ENCODE measurements at places on chromosomes 1 and 21.

DNA sequence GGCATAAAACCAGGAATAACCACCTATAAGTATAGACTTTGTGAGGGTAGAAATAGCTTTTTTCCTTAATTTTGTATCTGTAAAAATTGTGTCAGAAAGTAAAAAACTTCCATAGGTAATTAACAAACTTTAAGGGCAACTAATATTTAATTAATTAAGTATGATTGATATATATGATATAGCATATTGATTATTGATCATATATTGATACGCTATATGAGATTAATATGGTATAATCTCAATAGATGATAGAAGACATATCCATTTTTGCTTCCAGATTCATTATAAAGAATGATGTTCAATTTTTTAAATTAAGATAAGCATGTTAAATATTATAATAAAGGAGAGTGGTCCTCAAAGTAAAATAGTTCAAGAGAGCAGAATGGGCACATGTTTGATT, 99.3 kb upstream of the VAV3 start:
- H3K27me3 ChIP-seq: no peaks in the 10 kb centered on the region
- no peak overlapping the region for H3K27ac ChIP-seq
- no peak for DNase-seq

DNA sequence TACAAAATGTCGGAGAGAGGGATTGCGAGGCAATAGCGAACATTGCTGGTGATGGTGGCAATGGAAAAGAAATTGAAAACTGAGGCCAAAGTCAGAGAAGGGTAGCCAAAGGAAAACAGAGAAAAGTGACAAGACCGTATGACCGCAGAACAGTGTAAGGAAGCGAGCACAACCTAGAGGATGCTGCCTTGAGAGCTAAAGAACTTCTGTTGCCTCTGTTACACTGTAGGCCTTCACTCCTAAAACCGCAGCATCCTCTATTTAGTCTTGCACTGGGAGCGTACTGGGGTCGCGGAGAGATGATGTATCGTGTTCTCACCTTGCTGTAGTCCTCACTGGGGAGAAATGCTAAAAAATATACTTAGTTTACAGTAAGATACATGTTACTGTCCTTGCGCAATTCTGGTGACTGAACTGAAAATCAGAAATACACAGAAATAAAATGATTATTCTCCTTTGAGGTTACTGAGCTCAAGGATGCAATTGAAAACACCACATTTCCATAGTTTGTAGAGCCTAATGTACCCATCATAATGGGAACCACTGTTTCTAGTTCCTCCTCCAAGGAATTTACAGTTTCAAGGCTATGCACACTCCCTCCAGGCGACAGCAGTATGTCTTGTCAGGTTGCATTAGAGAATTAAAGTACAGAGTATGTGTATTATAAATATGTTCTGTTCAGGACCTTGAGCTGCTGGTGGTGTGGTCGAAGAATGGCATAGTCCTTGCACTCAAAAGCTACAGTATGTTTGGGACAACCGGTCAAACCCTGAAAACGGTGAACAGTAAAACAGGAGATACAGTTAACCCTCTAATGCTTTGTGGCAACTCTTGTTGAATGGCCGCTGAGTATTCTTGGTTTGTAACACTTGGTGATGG, 1.3 kb downstream of the NEK7 start:
- no peaks in the 10 kb centered on the region for H3K36me3 ChIP-seq
- no peak for DNase-seq
- peak overlapping the region; percentile 93 for H3K4me3 ChIP-seq
- no peaks in the 10 kb centered on the region for H3K27me3 ChIP-seq
- H3K4me1 ChIP-seq: peaks cover 29% of the 10 kb centered on the region

- peaks cover 14% of the 10 kb centered on the region for H3K36me3 ChIP-seq
- H3K4me1 ChIP-seq: peaks cover 20% of the 10 kb centered on the region
- H3K27ac ChIP-seq: no peak overlapping the region
- H3K27me3 ChIP-seq: no peaks in the 10 kb centered on the region
- no peak for DNase-seq
Measured at GRCh38 chr1:44783697-44784093, 4.3 kb downstream of the BEST4 start.

DNA sequence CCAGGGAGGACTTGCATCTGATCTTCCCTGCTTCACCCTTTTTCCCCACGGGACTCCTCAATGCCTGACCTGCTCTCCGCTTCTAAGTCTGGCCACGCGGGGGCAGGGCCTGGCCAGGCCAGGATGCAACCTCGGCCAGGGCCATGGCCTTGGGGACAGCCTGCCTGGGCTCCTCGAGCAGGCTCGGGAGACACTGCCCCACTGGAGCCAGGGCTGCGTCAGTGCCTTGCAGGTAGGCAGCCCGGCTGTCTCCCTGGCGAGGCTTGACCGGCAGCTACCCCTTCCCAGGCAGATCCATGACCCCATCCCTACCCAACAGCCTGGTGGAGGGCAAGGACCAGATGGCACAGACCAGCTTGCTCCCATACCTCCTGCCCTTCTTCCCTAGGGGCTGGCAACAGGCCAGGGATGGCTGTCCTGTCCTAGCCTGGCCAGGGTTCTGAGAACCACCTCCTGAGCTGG, 2.7 kb upstream of the PRDM16 start:
- no peaks in the 10 kb centered on the region for H3K4me1 ChIP-seq
- no peaks in the 10 kb centered on the region for H3K27me3 ChIP-seq
- no peak overlapping the region for H3K27ac ChIP-seq

DNA sequence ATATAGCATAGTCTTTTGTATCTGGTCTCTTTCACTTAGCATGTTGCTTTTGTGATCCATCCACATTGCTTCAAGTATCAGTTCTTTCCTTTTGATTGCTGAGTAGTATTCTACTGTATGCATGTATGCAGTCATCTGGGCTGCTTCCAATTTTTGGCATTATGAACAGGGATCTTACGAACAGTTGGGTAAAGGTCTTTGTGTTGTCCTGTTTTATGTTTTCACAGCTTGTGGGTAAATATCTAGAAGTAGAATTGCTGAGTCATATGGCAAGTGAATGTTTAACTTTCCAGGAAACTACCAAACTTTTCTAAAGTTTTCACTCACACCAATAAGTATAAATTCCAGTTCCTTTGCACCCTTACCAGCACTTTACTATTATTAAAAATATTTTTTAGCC, 60.9 kb downstream of the LHX4 start:
- peak overlapping the region; percentile 58 for H3K27ac ChIP-seq
- no peak for DNase-seq
- H3K4me3 ChIP-seq: no peak overlapping the region
- no peaks in the 10 kb centered on the region for H3K36me3 ChIP-seq

- no peaks in the 10 kb centered on the region for H3K27me3 ChIP-seq
- DNase-seq: no peak
- H3K4me3 ChIP-seq: no peak overlapping the region
- no peaks in the 10 kb centered on the region for H3K4me1 ChIP-seq
- H3K27ac ChIP-seq: no peak overlapping the region
- no peaks in the 10 kb centered on the region for H3K36me3 ChIP-seq
Measured at GRCh38 chr1:167529829-167530474, 11.6 kb upstream of the CD247 start.

GRCh38 chr1:22341791-22342605, 109.7 kb upstream of the ZBTB40 start:
- no peaks in the 10 kb centered on the region for H3K27me3 ChIP-seq
- H3K4me3 ChIP-seq: no peak overlapping the region
- no peaks in the 10 kb centered on the region for H3K36me3 ChIP-seq

- H3K4me1 ChIP-seq: no peaks in the 10 kb centered on the region
- no peaks in the 10 kb centered on the region for H3K27me3 ChIP-seq
- H3K36me3 ChIP-seq: no peaks in the 10 kb centered on the region
- peak; percentile 100 for DNase-seq
- H3K4me3 ChIP-seq: peak within 1 kb of the TSS; percentile 64
Measured at GRCh38 chr1:110963691-110964454, at the start of gene LRIF1. TSS of gene LRIF1 (minus strand) at chr1:110963922. CDS start at chr1:110963688, 234 bp downstream.

- H3K36me3 ChIP-seq: no peaks in the 10 kb centered on the region
- H3K4me1 ChIP-seq: no peaks in the 10 kb centered on the region
Measured at GRCh38 chr1:30449428-30450147, 273.8 kb downstream of the MATN1 start.

DNA sequence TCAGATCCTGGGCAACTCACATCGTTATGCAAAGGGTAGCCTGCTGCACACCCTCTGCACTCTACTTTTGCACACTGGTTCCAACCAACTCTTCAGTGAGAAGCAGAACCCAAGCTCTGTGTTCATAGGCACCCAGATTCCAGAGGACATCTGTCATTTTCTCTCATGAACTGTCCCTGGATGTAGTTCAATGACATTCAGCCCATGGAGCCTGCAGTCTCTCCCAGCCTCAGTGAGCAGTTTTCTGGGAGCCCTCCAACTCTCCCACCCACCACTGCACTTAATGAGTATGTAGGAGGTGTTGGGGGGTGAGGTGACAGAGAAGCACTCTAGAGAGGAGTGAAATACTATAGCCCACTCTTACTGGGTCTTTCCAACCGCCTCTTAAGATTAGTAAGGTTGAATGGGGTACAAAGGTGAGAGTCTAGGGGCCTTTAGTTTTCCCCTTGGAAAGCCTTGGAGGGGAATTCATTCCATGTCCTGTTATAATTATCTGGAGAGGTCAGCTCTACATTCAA, 58.1 kb upstream of the APOBEC4 start:
- H3K36me3 ChIP-seq: no peaks in the 10 kb centered on the region
- no peak overlapping the region for H3K27ac ChIP-seq
- DNase-seq: no peak
- no peak overlapping the region for H3K4me3 ChIP-seq
- no peaks in the 10 kb centered on the region for H3K4me1 ChIP-seq

GRCh38 chr1:37146071-37146470, 111.8 kb upstream of the GRIK3 start:
- no peaks in the 10 kb centered on the region for H3K36me3 ChIP-seq
- H3K27ac ChIP-seq: no peak overlapping the region
- no peaks in the 10 kb centered on the region for H3K27me3 ChIP-seq
- H3K4me1 ChIP-seq: no peaks in the 10 kb centered on the region
- DNase-seq: no peak

DNA sequence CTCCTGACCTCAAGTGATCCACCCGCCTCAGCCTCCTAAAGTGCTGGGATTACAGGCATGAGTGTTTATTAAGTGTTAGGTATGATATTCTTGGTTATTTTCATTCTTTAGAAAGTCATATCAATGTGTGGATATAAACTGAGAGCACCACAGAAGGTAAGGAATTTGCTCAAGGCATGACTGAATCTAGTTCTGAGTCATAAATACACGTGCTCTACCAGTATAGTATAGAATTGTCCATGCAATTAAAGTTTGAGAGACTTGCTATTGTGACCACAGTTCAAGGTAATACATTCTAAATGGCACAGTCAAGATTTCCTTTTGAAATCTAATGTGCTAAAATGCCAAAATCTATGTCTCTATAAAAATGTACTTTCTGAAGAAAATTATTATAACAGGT, 401.1 kb upstream of the CHRM3 start:
- H3K36me3 ChIP-seq: no peaks in the 10 kb centered on the region
- H3K4me1 ChIP-seq: no peaks in the 10 kb centered on the region
- no peak overlapping the region for H3K4me3 ChIP-seq
- DNase-seq: no peak

- H3K27me3 ChIP-seq: no peaks in the 10 kb centered on the region
- H3K4me1 ChIP-seq: no peaks in the 10 kb centered on the region
- no peak overlapping the region for H3K27ac ChIP-seq
- no peak for DNase-seq
- H3K36me3 ChIP-seq: no peaks in the 10 kb centered on the region
Measured at GRCh38 chr1:71014178-71014579, 33.4 kb downstream of the PTGER3 start.

GRCh38 chr1:44613941-44614340, 60.3 kb downstream of the TMEM53 start:
- no peak for DNase-seq
- no peaks in the 10 kb centered on the region for H3K4me1 ChIP-seq
- H3K27me3 ChIP-seq: no peaks in the 10 kb centered on the region
- no peak overlapping the region for H3K4me3 ChIP-seq
- H3K27ac ChIP-seq: no peak overlapping the region

GRCh38 chr1:172630056-172630818, 28.7 kb upstream of the FASLG start:
- DNase-seq: no peak
- no peak overlapping the region for H3K4me3 ChIP-seq
- no peaks in the 10 kb centered on the region for H3K4me1 ChIP-seq
- H3K27ac ChIP-seq: no peak overlapping the region
- no peaks in the 10 kb centered on the region for H3K27me3 ChIP-seq

DNA sequence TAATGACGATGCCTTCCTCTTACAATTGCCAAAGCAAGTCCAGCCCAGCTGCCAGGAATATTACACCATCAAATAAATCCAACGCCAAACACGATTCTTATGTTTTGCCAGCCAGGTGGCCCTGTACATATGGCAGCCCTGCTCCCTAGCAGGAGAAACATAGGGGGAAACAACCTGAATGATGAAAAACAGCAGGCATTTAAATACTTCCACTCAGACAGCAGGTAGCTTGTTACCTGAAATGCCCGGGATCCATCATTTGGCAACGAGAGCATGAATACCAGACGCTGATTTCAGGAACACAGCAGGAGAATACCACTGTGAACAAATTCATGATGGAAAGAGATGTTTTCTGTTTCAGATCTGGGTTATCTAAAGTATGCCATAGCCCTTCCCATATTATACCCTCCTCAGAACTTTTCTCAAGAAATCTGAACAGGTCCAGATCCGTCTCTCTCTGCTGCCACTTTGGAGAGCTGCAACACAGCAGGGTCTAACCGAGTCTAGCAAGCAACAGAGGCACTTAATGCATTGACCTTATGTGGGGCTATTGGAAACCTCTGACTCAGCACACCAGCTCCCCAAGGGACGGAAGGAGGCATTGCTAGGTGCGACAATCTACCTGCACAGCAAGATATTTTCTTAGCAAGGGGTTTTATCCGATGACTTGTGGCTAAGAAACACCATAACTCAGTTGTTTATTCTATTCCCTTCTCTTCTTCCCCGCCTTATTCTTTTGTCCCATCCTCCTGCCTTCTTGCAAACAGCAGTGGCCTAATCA, 166.3 kb downstream of the BARHL2 start:
- no peak overlapping the region for H3K27ac ChIP-seq
- no peaks in the 10 kb centered on the region for H3K4me1 ChIP-seq
- no peak for DNase-seq
- H3K36me3 ChIP-seq: no peaks in the 10 kb centered on the region
- H3K27me3 ChIP-seq: no peaks in the 10 kb centered on the region

DNA sequence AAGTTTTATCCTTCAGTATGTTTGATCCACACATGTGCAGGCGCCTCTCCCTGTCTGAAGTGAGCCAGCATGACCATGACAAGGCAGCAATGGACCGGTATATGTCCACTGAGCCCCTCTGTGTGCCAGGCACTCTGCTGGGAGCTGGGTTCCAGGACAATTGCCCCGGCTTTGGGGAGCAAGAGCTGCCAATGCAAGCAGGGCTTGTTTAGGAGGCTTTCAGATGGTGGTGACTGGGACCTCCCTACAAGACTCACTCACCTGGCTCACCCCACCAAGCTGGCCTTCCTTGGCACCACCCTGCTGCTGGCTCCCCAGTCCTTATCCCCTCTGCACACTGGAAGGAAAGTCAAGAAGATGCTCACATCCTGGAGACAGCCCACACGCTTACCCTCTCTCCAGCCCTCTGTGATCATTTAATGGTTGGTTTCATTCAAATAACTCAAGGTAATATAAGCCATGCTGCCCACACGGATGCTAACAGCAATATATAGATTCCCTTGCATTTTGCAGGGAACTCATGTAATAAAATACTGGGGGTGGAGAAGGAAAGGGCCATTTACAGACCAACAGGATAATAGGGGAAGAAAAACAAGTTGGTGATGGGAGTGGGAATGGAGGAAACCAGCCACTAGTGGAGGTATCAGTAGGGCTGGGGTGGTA, 23.6 kb downstream of the KCND3 start:
- H3K36me3 ChIP-seq: no peaks in the 10 kb centered on the region
- no peak overlapping the region for H3K4me3 ChIP-seq
- H3K4me1 ChIP-seq: no peaks in the 10 kb centered on the region
- H3K27me3 ChIP-seq: no peaks in the 10 kb centered on the region
- H3K27ac ChIP-seq: no peak overlapping the region

- H3K27me3 ChIP-seq: no peaks in the 10 kb centered on the region
- no peak for DNase-seq
- no peak overlapping the region for H3K27ac ChIP-seq
- H3K4me1 ChIP-seq: no peaks in the 10 kb centered on the region
- no peaks in the 10 kb centered on the region for H3K36me3 ChIP-seq
Measured at GRCh38 chr1:245686446-245687030, 531.8 kb downstream of the KIF26B start.

All from right lobe of liver (tissue), 6 donors.